ENCODE measurements at places on chromosomes 3 and 15.

DNA sequence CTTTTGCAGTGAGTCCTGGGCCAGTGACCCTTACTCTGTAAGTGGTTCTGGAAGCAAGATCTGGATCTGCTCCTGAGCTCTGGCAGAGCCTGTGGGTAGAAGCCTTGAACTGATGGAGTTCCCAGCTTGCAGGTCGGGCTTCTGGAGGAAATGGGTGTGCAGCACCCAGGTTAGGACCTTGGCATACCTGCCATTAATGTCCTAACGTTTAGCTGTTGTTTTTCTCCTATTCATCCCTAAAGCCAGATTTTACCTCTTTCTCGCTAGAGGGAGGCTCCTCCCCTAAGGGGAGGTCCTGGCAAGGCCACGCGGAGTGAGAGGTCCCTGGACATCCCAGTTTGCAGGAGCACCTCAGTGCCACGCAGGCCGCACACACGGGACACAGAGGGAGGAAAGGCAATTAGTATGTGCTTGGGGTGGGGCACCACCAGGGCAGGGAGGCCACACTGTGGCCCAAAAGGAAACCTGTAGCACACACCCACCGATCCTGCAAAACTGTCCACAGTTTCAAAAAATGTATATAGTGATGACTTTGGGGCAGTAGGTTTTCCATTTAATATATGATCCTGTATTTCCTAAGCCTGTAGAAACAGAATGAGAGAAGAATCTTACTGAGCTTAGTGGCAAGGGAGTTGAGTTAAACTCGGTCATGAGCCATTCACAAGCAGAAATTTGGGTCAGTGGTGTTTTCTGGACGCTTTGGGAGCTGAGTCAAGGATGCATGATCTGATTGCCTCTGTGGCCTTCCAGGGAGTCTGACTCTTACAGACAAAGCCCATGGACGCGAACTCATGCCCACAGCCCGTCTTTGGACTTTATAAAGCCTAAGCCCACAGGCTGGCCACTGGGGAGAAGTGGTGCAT lies 148.7 kb downstream of the LRRK1 start:
- DNase-seq: no peak

GRCh38 chr3:133092681-133093080 lies 54.5 kb downstream of the TMEM108 start:
- no peak for DNase-seq

- DNase-seq: no peak
These were observed 21.8 kb downstream of the MYH15 start for GRCh38 chr3:108488631-108489030.

GRCh38 chr3:100810671-100811070 lies 101.4 kb downstream of the TFG start:
- no peak for DNase-seq

- DNase-seq: no peak
These were observed 301.0 kb upstream of the UMPS start for GRCh38 chr3:124429129-124429815.

GRCh38 chr3:79405183-79405582 lies 362.6 kb downstream of the ROBO1 start:
- DNase-seq: no peak
